Left colon (tissue), 2 donors: ENCODE measurements at places on chromosomes 5 and 9. TPM values are rescaled to one million over a fixed set of nuclear protein-coding genes. Genes with fewer than 3 reads are reported as not detected.

DNA sequence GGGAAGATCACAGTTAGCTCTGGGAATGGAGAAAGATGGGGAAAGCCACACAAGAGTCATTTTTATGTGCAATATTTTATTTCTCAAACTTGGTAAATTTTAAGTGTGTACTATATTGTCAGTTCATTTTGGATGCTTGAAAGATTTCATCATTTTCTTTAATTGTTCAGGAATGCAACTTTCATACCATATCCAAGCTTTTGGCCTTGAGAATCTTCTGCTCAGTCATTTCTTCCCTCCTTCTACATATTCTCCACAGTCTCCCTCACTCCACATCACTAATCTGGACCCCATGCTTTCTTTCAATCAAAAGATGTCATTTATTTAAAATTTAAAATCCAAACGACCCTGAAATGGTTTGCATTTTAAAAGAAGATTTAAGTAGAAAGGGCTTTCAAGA, 135.4 kb downstream of the FAM114A2 start:
- DNase-seq: no peak

The MYMK gene
- not detected for total RNA-seq

GRCh38 chr5:147290261-147290660, 55.4 kb downstream of the STK32A start:
- no peak for DNase-seq

The ANKRD31 gene
- total RNA-seq: not detected

- DNase-seq: no peak
Observed at GRCh38 chr9:111320631-111321030, 9.4 kb downstream of the OR2K2 start.

The ZDHHC11B gene
- 15.9 TPM for total RNA-seq

The TEX10 gene
- total RNA-seq: 9.4 TPM

DNA sequence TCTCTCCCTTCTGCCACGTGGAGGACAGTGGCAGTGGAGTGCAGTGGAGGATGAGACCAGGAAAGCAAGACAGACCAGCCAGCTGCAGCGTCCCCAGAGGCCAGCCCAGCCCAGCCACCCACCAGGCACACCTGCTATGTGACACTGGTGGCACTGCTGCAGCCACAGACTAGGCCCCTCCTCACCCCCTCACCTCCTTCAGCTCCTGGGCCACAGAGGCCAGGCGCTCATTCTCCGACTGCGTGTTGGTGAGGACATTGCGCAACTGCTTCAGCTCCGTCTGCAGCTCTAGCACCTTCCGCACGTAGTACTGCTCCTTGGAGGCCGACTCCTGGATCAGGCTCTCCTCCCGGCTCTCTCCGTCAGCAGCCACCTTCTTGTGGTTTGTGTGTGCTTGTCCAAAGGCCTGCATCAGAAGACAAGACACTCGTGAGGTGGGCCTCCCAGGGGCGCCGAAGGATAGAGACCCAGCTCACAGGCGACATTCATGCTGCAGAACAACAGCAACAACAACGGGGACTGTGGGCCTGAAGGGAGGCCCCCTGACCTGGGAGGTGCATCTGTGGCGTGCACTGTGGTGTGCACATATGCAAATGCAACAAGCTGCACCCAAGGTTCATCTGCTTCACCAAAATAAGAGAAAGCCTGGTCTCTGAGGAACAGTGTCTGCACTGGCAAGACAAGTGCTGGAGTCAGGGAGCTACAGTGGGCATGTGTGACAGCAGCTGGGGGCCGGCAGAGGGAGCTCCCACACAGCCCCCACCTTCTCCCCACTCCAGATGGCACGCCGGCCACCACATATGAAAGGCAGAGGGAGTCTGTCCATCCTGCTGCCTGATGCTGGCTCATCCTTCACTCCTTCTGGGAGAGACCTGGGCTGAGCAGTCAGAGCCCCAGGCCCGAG, 35.5 kb downstream of the BICD2 start:
- peak; percentile 27 for DNase-seq

DNA sequence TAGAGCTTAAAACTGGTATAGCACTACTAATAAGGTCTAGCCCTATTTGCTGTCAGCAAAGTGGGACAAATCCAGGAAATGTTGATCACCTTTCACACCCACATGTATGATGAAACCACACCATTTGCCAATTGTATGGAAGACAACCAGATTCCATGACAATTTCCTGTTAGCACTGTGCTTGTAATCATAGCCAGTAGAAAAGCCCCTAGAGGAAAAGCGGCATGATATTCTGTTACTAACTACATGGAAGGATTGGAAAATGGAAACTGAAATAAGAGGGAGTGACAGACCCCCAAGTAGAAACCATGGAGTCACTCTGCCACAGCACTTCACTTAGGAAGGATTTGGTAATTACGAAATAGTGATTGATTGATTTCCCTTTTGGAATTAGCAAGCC, 923 bp downstream of the SPATA6L start:
- DNase-seq: no peak

The TYRP1 gene
- total RNA-seq: 0.40 TPM

DNA sequence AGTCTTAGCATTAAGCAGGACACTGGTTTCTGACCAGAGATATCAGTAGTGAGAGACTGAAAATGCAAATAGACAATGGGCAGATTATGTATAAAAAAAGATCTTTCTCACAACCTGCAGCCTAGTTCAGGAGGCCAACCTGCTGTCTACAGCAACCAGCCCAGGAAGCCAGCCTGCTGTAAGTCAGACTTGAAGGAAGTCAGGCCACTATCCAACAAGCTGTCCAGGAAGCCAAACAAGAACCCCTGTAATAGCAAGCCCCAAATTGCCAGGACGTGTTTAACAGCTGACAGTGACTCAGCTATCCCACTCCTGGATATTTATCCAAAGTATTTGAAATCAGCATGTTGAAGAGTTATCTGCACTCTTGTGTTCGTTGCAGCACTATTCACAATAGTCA, 121.8 kb upstream of the SPIN1 start:
- DNase-seq: no peak
